ENCODE measurements at places on chromosomes 1 and 21.

DNA sequence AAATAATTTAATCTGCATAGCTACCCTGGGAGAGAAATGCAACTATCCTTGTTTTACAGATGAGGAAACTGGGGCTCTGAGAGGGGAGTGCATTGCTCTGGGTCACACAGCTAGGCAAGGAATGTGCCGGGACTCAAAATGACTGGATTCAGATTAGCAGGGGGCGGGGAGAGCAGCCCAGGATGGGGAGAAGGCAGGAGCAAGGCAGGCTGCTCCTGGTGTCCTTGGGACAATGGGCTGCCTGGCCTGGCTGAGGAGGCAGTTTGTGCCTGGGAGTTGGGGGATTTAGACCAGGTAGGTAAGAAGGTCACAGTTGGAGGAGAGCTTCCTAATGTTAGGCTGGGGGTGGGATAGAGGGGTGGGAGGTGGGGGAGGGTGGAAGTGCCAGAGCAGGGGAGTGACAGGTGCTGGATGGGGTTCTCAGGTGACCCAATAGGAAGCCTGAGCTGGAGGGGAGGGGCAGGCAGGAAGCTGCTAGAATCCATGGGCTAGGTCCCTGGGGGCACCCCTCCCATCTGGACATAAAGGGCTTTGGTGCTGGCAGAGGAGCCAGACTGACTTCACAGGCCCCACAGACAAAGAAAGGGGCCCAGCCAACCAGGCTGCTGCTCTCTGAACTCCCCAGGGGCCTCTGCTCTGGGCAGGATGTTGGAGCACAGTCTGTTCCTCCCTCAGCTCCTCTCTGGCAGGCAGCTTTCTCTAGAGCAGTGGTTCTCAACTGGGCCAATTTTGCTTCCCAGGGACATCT is 29.0 kb downstream of the TRIM62 start:
- no peak for DNase-seq

GRCh38 chr1:11862890-11863289 is 4.1 kb upstream of the NPPB start:
- DNase-seq, result no peak

DNA sequence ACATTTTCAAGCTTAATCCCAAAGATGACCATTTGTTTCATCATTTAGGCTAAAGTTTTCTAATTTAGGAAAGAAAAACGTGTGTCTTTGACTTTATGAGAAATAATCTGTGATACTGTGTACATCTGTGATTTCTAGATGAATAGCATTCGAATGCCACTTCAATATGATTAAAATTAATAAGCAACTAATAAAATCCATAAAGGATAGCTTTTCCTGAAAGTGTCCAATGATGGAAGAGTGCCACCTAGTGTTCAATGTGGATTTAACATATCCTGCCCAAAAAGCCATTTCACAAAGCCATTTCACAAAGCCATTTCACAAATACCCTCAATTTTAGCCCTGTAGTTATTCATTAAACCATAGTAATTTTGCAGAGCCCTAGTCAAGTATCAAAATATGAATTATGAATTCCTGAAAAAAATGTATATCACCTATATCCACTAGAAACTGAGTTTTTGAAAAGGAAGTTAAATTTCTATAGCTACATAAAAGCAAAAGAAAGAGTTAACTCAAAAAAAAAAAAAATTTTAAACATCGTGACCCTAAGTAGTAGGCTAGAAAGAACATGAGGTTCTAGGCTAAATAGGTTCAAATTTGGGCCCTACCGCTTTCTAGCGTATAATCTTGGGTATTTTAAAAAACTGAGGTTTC is 19.1 kb downstream of the NME7 start:
- DNase-seq, result no peak

DNA sequence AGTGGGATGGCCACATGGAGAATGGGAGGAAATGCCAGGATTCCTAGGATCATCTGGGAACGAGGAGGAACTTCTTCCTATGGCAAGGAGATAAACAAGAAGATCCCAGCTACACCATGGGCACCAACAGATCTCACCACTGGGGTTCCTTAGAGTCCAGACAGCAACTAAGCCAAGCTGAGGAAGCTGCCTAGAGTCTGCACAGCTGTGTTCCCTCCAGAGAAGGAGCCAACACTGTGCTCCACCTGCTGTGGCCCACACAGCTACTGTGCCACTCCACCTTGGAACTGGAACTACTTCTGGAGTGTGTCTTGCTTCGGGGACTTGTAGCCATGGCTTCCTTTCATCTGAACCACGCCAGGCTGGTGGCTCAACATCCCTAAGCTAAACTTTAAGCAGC is 6.0 kb downstream of the IFNAR1 start:
- DNase-seq, result no peak

- no peak for DNase-seq
Observed at GRCh38 chr1:160499631-160500030, 23.4 kb downstream of the SLAMF6 start.

DNA sequence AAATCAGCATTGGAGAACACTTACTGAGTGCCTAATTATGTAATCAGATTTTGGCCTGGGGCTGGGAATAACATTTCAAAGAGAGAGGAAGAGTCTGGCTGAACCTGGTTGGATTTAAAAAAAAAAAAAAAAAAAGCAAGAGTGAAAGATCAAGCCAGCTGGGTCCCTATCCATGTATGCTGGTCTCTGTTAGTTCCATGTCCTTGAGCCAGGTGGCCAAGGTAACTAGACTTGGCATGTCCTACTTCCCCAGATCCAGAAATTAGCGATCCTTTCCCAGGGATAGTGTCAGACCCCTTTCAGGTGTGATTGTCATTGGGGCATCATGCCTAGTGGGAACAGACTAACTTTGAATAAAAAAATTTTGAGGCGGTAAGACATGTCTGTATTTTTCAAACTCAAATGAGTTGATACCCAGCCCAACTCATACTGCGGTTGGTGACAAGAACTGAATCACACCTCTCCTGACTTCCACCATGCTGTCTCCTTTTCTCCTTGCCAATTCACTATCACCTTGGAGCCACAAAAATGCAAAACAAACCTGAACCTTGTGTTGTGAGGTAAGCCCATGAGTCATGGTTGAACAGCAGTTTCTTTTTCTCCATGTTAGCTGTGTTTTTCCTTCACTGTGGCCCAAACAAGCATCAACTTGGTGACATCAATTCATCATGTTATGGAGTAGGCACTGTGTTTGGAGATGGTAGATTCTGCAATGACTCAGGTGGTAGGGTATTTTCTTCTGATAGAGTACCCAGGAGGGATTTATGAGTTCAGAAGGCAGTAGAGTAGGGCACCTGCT is 24.5 kb upstream of the PPP2R5A start:
- no peak for DNase-seq

GRCh38 chr1:203267347-203267846 is 37.9 kb upstream of the BTG2 start:
- DNase-seq, result peak; percentile 67

Data from activated T-helper 1 cell treated with anti-CD3 and anti-CD28 coated beads, Interleukin-2, amount 50 U/mL, for 16 hours (primary cell).